ENCODE measurements at places on chromosomes 1 and 21. TPM values are rescaled to one million over a fixed set of nuclear protein-coding genes. Genes with fewer than 3 reads are reported as not detected.

C8B gene
- not detected for total RNA-seq

- no peak for DNase-seq
Measured at GRCh38 chr21:42130441-42130840, 59.3 kb downstream of the UMODL1 start.

DNA sequence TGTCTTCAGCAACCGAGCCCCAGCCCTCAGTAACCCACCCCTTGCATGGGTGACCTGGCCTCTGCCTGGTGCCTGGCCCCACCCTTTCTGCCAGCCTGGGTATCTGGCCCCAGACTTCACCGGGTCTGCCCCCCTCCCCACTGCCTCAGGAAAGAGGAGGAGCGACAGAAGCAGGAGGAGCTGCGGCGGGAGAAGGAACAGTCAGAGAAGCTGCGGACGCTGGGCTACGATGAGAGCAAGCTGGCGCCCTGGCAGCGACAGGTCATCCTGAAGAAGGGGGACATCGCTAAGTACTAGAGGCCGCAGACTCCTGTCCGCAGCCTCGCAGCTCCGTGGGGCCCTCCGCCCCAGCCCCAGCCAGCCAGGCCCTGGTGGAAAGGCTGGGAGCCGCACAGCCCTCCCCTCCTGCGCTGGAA lies 6.1 kb downstream of the TNFRSF25 start:
- no peak for DNase-seq

GRCh38 chr1:242525769-242526168 lies 1.3 kb upstream of the PLD5 start:
- DNase-seq = no peak

GRCh38 chr21:44537930-44538911 lies 1.8 kb downstream of the KRTAP10-1 start:
- DNase-seq = no peak

GRCh38 chr1:170823120-170823519 lies 112.2 kb upstream of the MROH9 start:
- DNase-seq = no peak

PTAFR gene
- 0.54 TPM for total RNA-seq

- no peak for DNase-seq
Measured at GRCh38 chr1:178537382-178538090, 24.6 kb downstream of the TEX35 start.

SH2D5 gene
- total RNA-seq = 1.2 TPM

S100A3 gene
- total RNA-seq = not detected

GRCh38 chr1:241527146-241527545 lies 5.0 kb upstream of the KMO start:
- no peak for DNase-seq

USP25 gene
- 16.3 TPM for total RNA-seq

DNA sequence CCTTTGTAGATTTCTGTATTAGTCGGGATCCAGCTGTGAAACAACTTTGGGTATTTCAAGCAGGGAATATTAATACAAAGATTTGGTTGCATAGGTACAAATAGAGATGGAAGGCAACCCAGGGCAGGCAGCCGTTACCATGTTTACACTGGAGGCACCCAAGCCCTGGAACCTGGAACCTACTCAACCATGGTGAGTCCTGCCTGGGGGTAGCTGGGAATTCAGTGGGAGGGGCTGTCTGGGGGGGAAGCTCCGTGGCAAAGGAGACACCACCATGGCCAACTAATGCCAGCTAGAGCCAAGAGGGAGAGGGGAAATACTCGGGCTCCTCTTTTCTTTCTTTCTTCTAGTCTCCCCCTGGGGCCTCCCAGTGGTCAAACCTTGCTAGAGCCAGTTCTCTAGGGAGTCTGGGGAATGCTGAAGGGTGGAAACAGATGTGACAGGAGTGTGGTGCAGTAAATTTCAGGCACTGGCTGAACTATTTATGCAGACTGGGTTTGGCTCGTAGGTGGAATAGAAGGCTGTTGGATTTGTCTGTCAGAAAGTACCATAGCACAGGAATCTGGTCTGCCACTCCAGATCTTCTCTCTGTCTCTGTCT lies 91.9 kb upstream of the CACNA1E start:
- no peak for DNase-seq

DNA sequence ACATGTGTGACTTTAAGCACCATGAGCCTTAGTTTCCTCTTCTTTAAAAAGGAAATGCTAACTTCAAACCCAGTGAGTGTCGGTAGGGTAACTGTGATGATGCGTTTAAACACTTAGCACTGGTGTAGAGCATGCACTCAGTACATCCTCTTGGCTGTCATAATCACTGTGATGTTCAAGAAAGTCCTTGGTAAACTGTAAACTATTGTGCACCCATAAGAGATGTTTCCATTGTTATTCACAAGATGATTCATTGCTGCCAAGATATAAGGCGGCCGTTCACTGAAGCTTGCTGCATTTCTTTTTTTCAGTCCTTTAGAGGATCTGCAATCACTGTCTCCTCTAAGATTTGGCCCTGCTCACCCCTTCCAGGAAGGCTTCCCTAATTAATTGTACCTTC lies 61.8 kb upstream of the DAB1 start:
- no peak for DNase-seq

OR6N1 gene
- total RNA-seq = not detected

- peak; percentile 70 for DNase-seq
Measured at GRCh38 chr1:231724876-231725647, 98.5 kb downstream of the DISC1 start.

GRCh38 chr21:41593051-41593759 lies 85.2 kb upstream of the TMPRSS2 start:
- no peak for DNase-seq

- DNase-seq = no peak
Measured at GRCh38 chr1:24903560-24903954, 26.5 kb downstream of the RUNX3 start.

DNA sequence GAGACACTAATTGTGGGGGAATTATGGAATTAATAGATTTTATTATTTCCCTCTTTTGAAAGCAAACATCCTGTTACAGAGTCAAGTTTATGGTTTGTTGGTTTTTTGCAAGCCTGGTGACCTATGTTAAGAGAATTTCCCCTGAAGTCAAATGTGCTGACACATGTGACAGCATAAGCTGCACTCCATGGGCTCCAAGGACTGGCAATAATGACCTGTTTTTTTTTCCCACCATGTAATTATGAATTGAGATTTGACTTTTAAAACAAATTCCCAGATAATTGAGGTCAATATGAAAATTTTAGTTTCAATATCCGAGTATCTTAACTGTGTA lies 242.5 kb upstream of the SGIP1 start:
- no peak for DNase-seq
